NCI-H2081 treated with DMSO at 0.1 percent for 48 hours (cell line): ENCODE measurements at places on chromosomes 5 and 9.

DNA sequence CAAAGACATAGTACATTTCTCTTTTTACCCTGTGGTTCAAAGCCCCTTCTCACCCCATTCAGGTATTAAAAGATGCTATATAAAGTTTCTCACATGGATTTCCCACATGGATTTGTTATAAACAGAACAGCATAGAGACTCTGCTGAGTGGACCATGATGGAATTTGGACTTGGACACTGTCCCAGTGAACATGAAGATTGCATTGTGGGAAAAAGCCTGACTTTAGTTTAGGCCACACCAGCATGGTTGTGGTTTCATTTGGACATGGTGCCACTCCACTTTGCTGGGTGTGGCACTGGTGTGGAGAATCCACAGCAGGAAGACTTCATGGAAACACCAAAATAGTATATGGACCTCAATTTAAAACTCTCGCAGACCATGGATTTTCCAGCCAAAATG lies 124.6 kb downstream of the ARHGAP26 start:
- DNase-seq = no peak

- DNase-seq = no peak
Observed at GRCh38 chr5:118519466-118519865, 468.9 kb downstream of the DTWD2 start.

DNA sequence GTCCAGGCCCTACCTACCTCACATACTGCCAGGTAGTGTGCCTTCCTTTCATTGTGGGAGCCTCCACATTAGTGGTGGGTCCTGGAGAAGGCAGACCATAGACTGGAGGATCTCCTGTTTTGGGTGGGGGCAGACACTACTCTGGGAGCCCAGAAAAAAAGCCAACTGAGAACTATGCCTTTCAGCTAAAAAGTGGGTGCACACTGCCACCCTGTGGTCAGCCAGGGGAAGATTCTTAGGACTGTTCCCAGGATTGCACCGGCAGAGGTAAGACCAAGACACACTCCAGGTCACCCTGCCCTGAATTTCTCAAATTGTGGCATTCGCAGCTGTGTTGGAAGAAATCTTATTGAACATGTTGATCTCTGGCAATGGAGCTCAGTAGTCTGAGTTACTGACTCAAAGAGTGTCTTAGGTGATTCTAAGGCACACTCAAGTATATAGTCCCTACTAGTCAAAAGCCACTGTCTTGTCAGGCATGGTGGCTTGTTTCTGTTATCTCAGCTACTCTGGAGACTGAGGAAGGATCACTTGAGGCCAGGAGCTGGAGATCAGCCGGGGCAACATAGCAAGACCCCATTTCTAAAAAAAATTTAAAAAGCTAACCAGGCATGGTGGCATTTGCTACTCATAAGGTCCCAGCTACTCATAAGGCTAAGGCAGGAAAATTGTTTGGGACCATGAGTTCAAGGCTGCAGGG lies 3.6 kb downstream of the SIGMAR1 start:
- no peak for DNase-seq

DNA sequence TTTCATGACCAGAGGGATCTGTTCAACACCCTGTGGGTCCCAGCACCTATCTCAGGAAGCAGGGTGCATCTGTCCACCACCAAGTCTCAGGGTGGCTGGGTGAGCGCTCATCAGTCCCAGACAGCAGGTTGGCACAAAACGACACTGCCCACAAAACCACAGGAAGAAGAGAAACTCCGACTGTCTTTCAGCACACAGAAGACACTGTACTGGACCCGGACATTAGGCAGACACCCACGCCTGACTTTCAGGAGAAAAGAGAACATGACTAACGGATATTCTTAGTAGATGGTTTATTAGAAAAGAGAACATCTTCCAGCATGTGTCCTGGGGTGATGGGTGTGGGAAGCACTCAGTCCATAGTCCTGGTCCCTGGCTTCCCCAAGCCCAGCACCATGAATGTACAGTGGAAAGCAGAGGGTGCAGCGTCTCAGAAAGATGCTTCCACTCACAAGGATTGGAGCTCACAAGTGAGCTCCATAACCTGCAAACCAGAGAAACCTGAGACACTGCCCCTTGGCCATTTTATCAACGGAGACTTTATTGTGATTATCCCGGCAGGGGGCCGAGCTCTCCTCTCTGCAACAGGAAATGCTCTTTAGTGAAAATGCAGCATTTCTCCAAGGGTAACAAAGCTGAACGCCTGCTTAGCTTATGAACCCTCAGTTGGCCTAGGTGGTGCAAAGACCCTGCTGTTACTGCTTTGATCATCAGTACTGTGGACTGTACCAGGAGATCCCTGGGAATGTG lies 35.8 kb upstream of the LCP2 start:
- DNase-seq = no peak

DNA sequence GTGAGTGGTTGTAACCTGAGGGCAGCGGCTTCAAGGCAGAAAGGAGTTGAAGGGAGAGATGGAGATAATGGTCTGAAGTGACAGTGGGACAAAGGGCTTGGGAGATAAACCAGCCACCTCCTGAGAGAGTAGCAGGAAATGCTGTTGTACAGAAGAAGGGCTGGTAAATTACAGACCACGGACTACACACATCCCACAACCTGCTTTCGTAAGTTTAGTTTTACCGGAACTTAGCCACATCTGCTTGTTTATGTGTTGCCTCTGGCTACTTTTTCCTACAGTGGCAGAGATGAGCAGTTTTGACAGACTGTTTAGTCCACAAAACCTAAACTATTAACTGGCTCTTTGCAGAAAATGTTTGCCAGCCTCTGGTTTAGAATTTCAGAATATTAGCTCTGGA lies 269.5 kb downstream of the ARHGEF28 start:
- no peak for DNase-seq

- no peak for DNase-seq
Observed at GRCh38 chr9:137815256-137816255, 62.0 kb upstream of the CACNA1B start.

GRCh38 chr5:57349214-57349613 lies 133.4 kb downstream of the ACTBL2 start:
- DNase-seq = no peak

DNA sequence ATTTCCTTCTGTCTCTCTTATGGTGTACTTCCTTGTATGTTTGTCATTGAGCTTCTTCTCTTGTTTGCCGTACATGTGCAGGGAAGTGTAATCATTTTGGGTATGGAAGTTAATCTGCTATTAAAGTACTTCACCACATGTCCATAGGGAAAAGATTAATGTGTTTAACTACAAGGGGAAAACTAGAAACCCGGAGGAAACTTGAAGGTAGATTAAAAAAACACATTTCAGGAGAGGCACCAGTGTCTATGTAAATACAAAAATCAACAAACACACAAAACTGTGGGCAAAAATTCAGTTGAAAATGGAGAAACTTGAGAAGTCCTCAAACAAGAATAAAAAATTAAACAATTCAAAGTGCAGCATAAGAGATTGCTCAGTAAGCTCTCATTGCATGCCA lies 166.4 kb downstream of the PBX3 start:
- DNase-seq = no peak

GRCh38 chr5:180670586-180671359 lies 21.4 kb upstream of the FLT4 start:
- no peak for DNase-seq

DNA sequence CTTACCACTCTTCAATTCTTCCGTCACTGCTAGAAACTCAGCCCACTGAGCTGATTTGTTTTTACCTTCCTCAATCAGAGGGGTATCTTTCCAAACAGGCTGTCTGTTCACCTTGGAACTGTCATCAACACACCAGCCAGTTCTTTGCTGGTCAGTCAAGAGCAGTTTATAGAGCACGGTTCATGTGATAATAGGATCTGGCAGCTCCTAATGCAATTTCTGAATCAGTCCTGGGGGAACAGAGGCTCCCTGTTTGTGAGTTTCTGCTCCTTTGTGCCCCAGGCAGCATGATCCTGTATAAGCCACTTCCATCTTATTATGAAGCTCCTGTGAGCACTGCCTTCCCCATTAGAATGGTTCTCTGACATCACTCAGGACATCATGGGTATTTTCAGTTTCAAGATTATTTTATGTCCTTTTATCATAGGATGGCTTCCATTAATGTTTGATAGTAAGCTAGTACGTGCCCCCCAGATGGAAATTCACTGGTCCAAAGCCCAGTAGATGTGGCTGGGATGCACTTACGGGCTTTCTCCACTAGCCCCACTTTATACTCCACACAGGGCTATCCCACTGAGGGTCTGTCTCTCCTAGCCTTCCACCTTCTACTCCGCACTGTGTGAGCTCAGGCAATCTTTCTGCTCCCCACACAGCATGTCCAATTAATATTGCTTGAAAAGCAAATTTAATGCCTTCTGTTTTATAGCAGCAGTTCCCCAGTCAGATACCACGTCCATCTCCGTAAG lies 85.5 kb upstream of the SPIN1 start:
- no peak for DNase-seq

DNA sequence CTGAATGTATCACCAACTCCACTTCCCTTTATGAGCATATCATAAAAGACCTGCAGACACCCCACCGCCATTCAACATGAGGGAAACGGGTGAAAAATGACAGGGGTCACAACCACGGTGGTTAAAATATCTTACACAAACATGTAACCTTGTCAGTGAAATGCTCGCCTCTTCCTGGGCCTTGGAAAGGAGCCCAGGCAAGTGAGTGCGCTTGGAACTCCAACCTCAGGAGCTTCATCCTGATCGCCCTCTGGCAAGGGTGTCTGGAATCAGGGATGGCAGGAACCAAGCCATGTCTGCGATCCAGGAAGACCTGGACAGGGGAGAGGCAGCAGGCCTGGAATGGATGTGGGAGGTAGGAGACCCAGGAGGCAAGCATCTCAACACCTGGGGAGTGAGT lies 282.7 kb downstream of the GAS1 start:
- DNase-seq = no peak

GRCh38 chr9:80352967-80353366 lies 781.2 kb downstream of the TLE4 start:
- DNase-seq = no peak

DNA sequence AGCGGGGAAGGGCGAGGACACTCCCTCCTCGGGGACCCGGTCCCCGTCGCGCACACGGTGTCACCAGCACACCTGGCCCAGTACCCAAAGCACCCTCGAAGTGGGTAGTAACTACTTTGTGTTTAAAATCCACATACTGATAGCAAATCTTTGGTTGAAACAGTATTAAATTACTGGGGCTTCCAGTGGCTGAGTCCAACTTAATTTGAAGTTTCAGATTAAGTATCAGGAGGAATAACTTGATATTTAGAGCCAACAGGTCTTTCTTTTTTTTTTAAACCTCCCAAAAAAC lies 615 bp downstream of the ATG10 start:
- DNase-seq = no peak

GRCh38 chr9:107633406-107633805 lies 143.8 kb upstream of the KLF4 start:
- no peak for DNase-seq

DNA sequence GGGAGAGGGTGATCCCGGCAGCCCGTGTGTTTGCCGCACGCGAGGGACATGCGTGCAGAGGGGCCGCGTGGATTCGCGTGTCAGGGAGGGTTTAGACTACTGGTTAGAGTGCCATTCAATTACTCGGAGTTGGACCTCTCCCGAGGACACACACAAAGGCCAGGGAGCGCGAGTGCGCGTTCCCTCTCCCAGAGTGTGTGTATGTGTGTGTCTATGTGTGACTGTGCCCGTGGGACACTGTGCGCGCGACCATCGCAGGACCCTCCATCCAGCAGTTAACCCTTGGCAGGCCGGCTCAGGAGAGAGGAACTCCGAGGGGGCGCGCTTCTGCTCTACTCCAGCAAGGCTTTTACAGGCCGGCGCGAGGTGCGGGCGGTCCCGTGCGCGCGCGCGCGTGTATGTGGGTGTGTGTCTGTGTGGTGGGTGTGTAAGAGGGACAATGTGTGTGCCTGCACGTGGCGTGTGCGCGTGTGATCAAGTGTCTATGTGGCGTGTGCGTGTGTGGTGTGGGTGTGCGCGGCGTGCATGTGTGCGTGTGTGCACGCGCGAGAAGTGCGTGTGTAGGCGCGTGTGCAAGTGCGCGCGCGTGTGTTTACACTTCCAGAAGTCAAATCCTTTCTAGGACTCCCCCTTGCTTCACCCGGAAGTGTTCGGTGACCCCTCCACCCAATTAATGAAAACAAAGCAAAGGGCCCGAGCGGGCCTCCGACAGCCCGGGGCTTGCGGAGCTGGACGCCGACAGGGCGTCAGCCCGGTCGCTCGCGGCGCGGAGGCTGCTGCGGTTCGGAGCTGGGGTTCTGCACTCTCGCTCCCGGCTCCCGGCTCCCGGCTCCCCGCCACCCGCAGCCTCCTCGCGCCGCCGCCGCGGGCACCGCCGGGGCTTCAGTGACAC lies 75.3 kb upstream of the TBCA start:
- no peak for DNase-seq

GRCh38 chr5:151016700-151017099 lies 3.7 kb upstream of the GPX3 start:
- no peak for DNase-seq

- no peak for DNase-seq
Observed at GRCh38 chr9:5838884-5839571, 6.1 kb upstream of the ERMP1 start.

GRCh38 chr5:172939071-172939470 lies 20.2 kb upstream of the RPL26L1 start:
- DNase-seq = no peak

DNA sequence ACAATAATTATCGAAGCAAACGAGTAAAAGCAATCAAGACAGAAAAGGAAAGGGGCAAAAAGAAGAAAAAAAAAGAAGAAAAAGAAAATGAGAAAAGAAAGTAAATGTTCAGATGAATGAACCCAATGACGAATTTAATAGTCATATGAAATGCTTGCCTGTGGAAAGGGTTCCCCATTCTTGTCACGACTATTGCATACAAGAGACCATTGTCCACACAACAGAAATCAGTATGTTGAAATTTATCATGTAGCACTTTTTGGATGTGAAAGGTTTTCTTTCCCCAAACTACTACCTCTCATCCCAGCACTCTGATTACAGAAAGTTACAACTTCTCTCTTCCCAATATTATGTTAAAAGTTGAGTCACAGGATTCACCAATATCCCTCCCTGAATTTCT lies 162.4 kb downstream of the ZDHHC21 start:
- DNase-seq = no peak
